Foreskin keratinocyte (primary cell): ENCODE measurements at places on chromosomes 7 and 10.

- DNase-seq, result peak; percentile 77
Measured at GRCh38 chr7:7157177-7157886, 25.0 kb upstream of the C1GALT1 start.

DNA sequence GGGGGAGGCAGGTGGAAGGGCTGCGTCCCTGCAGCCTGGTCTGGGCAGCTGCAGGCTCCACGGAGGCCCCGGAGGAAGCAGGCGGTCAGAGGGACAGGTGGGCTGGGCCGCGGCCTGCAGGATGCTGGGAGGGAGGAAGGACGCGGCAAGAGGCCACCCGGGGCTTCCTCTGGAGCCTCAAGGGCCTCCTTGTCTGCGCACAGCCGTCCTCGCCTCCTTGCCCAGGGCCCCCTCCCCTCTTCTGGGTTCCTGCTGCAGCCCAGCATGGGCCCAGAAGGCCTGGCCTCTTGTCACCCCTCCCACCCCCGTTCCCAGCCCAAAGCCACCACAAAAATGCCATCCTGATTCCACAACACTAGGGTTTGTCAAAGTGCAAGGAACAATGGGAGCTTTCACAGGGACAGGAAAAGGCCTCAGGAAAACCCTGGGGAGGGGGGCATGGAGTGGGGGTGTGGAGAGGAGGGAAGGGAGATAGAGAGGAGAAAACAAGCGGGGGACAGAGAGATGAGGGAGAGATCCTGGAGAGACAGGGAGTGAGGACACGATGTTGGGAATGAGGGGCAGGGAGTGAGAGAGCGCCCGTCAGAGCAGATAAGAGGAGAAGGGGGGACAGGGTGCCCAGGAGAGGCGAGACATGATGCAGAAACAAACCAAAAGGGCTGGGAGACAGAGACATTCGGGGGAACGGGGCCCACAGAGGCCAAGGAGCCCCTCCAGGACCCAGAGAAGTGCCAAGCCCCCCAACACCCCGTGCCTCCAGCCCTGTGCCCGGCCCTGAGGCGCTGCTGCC lies 41.8 kb downstream of the ZCCHC24 start:
- DNase-seq, result no peak

DNA sequence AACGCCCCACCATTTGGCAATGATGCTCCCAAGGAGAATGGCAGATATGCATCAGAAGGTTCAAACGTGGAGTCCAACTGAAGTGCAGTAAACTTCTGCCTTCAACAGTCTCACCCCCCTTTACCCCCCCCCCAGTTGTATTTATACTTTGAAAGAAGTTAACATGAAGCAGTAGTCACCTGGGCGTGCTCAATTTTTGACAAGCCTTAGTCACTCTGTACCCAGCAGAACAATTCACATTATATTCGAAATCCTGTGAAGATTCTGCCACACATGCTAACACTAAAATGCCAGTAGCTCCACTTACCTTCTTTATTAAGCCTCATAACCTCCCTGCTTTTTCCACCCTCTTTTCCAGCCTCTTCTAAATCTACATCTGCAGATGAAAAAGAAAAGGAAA lies 894 bp downstream of the ATXN7L1 start:
- DNase-seq, result no peak

- no peak for DNase-seq
Measured at GRCh38 chr7:778271-778967, 51.3 kb upstream of the PRKAR1B start.

- no peak for DNase-seq
Measured at GRCh38 chr7:70322856-70323255, 724.6 kb downstream of the AUTS2 start.

DNA sequence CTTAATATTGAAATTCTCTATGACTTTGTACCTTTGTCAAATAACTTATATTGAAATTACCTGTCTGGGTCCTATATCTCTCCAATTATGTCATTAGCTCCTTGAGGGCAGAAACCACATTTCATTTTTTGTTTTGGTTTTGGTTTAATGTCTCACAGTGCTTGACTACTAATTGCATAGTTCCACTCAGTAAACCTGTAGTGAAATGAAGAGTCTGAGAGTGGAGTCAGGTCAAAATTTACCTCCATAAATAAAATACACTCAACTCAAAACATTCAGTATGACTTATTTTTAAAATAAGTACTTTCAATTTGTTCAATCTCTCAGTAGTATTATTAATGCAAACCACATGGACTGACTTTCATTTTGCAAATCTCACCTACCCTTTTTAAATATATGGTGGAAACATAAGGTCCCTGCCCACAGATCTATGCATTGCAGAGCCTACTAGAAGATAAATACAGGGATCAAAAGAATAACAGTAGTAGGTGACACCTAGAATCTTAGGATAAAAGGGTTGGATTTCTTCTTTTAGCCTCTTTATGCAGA lies 32.5 kb downstream of the PDE1C start:
- DNase-seq, result no peak

DNA sequence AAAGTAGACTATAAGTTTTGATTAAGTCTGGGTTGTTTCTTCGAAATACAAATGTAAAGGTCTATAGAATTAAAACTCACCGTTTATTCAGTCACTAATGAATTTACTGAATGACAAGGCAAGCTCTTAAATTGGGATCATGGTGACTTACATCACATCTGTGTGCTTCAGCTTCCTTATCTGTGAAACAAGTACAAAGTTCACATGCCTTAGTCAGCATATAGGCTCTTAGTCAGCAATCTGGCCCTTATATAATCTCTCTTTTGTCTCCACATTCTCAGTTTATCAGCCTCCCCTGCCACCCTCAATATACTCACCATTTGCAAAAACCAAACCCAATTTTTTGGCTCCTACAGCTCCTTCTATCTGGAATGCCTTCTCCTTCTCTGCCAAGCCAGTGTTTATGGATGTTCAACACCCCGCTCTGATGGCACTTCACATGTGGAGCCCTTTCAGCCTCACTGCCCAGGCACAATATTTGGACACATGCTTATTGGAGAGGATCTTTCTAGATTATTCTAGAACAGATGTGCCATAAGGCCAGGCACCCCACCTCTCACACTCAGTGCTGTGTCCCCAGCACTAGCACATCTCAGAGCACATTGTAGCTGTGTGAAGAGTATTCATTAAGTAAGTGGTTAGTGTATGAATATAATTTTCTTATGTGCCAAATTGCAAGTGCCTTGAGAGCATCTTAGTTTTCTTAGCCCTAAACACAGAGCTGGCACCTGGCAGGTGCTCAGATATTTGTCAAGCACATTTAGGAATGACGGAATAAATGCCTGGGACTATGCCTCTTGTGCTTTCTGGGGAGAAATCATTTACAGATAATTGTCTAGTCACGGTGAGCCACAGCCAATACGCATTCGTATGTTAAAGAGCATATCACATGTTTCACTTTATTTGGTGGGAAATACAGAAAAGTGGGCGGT lies 9.8 kb upstream of the LAMB1 start:
- DNase-seq, result no peak

DNA sequence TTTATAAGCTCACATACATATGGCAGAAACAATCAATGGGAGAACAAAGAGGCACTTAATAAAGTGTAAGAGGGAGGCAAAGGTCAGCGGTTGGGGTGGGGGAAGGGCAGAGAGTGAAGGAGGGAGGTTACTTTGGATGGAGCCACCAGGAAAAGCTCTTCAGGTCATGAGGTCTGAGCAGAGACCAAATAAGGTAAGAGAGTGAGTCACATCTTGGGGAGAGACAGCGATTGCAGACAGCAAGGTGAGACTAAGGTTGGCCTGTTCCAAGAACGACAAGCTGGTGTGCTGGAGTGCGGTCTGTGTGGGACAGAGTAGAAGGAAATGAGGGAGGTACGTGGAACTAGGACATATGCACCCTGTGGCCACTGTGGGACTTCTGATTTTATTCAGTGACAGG lies 74.3 kb upstream of the TOMM7 start:
- DNase-seq, result no peak

DNA sequence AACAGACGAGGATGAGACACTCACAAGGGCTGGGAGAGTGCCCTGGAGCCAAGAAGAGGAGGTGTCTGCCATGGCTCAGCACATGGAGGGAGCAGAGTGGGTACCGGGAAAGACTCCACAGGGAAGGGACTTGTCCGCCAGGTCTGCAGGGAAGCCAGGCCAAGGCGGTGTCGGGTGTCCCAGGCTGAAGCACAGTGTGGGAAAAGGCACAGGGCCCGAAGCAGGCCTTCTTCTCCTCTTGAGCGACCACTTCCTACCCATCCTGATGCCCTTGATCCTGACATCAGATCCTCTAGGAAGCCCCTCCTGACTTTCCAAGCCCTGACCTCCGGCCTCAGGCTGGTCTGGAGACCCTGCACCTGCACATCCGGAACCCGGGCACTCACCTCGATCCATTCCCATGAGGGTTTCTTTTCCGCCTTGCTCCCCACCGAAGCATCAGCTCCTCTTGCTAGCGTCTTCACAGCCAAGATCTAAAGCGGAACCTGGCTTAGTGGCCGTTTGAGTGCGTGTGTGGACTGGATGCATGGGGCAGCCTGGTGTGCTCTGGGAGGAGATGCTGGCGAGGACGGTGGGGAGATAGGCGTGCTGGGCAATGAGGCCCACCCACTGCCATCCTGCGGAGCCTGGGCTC lies 8.5 kb downstream of the CALML3 start:
- DNase-seq, result no peak

DNA sequence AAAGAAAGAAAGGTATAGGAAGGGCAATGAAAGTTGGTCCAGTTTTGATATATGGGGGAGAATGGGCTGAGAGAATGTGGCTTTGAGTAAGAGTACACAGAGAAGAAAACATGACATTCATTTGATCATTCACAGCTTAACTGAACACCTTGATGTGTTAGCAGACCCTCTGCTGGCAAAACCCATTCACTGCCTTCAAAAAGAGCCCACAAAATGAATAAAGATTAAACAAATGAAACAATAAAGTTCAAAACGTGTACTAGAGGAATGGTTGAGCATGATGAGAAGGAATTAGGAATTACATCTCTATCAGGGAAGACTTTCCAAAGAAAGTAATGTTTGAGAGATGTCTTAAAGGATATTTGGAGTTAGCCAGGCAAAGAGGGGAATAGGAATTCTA lies 2.1 kb downstream of the WEE2 start:
- no peak for DNase-seq

DNA sequence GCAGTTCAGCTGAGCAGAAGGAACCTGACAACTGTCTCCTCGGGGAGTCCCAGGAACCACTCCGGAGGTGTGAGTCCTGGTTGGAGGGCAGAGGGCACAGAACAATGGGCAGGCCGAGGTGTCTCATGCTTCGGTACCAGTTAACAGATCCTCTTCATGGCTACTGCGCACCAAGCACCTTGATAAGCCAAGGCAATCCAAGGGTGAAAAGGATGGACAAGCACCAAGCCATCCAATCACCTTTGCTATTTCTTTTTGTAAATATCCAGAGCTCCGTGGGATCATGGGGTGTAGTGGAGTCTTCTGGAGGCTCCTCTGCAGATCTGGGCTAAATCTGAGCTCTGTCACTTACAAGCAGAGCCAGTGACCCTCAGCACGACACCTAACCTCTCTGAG lies 233.5 kb downstream of the WDR11 start:
- DNase-seq, result no peak

GRCh38 chr10:97771055-97771891 lies 526 bp downstream of the SFRP5 start:
- DNase-seq, result peak; percentile 51

GRCh38 chr7:16419859-16420258 lies 1.5 kb downstream of the CRPPA start:
- DNase-seq, result no peak

GRCh38 chr7:124462249-124462648 lies 303.3 kb downstream of the GPR37 start:
- DNase-seq, result peak; percentile 72

- no peak for DNase-seq
Measured at GRCh38 chr10:122018491-122018890, 29.5 kb downstream of the TACC2 start.

GRCh38 chr10:22427890-22428571 lies 82.7 kb downstream of the SPAG6 start:
- peak; percentile 91 for DNase-seq

GRCh38 chr7:107971613-107972012 lies 31.3 kb downstream of the LAMB1 start:
- peak; percentile 83 for DNase-seq

- DNase-seq, result no peak
Measured at GRCh38 chr10:19999431-19999830, 183.2 kb downstream of the PLXDC2 start.

DNA sequence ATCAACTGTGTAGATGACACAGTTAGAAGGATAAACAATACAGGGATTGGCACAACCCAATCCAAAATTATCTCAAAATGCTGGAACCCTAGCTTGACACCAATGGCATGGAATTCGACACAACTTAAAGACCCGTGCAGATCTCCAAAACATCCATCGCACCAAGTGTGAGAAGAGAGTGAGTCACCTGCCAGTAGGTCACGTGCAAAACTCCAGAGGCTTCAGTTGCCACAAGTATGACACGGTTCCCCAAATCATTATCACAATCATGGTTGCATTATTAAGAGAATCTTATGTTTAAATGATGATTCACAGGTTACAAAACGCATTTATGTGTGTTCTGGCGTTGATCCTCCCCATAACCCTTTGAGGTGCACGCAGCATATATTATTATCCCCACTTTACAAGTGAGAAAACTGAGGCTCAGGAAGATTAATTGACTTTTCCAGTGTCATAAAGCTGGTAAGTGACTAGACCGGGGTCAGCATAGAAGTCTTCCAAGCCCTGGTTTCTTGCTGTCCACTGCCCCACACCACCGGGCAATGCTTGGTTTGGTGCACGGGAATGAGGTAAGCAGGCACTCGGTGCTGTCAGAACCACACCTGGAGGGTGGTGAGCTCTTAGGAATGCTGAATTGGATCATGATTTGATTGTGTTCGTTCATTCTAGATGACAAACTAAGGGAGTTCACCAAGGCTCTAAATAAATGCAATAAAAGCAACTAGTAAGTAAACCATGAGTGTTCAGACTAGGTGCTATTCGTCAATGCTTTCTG lies 23.6 kb upstream of the STK17A start:
- DNase-seq, result no peak
